ENCODE measurements at places on chromosomes 2 and 18.

GRCh38 chr2:233112329-233112728 is 52.2 kb downstream of the INPP5D start:
- no peak for DNase-seq

- DNase-seq, result no peak
Measured at GRCh38 chr18:50748243-50749229, 71.3 kb downstream of the MRO start.

DNA sequence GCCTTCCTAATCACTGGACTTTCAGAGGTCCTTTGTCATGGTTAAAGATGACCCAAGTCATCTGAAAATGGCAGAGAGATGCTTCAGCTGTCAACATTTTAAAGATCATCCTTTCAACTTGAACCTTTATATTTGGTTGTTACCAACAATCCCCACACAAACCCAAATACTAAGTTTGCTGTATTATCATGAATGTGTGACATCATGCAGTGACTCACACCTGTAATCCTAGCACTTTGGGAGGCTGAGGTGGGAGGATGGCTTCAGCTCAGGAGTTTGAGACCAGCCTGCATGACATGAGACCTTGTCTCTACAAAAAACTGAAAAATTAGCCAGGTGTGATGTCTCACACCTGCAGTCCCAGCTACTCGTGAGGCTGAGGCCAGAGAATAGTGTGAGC is 55.2 kb upstream of the NRP2 start:
- DNase-seq, result no peak

GRCh38 chr2:236633219-236633570 is 63.6 kb downstream of the ACKR3 start:
- no peak for DNase-seq

DNA sequence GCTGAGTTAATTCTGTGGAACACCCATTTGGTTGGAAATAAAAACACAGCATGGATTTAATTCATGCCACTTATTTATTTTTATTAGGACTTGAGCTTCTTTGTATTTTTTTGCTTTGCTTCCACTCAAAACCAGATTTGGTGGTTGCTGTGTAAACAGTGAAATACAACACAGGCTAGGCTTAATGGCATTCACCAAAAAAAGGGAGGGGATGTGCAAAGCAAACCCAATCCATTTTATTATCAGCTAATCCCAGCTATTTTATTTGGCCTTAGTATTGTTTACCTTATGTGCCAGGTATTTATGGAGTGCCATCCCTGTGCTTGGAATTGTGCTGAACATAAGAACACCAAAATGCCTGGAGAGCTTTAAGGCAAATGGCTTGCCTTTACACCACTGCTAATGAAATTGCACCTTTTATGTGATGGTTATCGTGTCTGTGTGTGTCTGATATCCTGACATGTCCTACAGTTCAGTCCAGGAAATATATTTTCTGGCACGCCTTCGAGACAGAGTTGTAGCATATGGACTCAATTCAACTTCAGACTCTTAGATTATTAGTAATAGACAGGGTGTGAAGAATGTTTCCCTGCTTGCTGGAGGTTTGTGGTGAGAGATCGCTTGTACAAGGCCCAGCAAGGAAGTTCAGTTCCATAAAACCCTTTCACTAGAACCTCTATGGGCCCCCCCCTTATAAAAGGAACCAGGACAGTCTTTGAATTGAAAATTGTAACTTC is 99.6 kb downstream of the PRPF40A start:
- DNase-seq, result no peak

DNA sequence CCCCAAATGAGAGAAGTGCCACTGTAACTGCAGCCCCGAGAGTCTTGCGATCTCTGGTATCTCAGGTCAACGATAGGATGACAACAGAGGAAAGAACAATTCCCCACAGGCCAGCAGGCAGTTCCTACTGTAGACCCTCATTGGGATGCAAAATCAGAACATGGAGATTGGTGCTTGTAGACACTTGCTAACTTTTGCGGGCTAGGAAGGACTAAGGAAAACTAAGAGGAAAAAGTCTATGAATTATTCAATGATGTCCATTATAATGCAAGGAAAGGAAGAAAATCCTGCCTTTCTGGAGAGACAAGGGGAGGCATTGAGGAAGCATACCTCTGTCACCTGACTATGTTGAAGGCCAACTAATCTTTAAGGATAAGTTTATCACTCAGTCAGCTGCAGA is 51.9 kb upstream of the CWC22 start:
- DNase-seq, result no peak

DNA sequence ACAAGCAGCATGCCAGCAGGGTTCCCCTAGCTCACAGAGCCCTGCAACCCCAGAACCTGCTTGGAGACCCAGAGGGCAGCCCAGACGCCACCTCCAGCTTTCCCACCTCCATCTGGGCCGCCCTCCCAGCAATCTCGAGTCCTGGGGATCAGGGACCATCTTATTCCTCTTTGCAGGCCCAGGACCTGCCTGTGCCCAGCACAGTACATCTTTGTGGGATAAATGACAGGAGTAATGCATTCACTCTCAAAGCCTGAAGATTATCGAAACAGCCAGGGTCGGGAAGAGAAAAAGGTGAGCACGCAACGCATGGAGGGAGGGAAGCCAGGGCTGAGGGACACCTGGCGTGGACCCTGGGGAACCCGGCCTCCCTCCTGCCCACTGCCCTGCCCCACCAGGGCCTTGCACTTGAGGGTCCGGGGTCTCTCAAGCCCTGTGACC is 144.1 kb downstream of the NDUFA10 start:
- DNase-seq, result no peak

DNA sequence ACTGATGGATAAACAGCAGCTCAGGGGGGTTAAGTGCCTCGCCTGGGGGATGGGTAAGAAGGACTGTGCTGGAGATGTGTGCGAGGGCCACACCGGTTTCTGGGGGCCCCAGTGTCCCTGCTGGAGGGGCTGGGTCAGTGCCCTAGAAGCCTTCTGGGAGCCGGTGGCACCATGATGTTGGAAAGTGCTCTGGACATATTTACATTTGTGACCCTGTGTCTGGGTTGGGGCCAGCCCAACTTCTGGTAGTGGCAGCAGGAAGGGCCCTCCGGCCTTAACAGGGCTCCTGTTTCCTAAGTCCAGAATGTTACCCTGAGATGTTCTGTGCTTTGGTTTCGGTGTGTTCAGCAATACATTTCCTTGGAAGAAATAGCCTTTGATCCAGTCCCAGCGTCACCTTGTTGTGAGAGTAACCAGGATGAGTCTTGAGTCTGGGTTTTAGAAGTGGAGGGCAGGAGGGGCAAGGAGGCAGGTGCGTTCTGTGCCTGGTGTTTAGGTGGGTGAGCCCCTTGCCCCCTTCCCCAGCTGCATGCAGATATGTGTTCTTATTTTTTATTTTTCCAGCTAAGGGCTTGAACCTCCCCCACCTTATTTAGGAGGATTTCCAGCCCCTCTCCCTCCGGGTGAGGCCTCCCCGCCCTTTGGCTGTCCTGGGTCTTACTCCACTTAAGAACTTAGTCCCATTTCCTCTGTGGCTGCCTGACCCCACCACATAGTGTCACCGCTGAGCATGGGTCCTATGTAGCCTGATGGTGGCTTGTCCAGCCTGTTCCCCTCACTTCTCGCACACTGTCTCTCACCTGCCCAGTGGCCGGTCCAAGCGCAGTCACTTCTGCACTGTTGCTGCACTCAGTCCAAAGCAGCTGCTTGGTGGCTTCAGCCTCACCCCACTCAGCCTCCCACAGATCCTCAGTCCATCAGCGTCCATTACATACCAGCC is 132.7 kb upstream of the HS6ST1 start:
- DNase-seq, result no peak

DNA sequence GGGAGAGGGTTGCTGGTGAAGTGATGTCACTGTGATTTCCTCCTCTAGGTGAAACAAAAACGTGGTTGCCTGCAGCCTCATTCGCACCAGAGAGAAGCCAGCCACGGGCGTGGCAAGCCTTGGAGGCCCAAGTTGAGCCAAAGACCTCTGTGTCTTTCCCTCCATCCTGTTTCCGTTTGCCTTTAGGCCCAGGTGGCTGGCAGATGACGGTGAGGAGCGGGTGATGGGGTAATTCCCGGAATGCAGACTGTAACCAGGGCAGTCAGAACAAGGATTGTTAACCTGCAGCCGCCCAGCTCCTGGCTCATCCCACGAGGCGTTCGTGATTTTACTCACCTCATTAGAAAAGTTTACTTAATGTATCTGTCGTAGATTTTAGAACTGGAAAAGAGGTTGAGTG is 14.4 kb downstream of the CTIF start:
- no peak for DNase-seq

GRCh38 chr2:40760071-40760666 is 308.3 kb upstream of the SLC8A1 start:
- no peak for DNase-seq

DNA sequence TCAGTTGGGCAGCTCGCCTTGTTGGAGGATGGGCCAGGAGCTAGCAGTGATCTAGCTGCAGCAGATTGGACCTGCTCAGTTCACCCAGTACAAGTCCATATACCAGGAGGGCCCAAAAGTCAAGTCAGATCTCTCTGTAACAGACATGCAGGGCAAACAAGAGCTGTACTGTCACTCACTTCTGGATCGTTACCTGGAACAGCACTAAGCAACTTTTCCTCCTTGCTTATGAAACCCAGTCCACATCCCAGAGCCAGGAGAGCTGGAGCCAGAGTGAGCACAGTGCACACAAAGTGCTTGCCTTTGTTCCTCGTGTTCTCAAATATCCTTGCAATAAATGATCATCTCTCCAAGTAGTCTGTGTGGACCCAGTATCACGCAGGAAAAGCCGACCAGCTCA is 244.1 kb upstream of the FOSL2 start:
- DNase-seq, result no peak

- DNase-seq, result no peak
Measured at GRCh38 chr2:100641125-100641435, 78.3 kb downstream of the PDCL3 start.

DNA sequence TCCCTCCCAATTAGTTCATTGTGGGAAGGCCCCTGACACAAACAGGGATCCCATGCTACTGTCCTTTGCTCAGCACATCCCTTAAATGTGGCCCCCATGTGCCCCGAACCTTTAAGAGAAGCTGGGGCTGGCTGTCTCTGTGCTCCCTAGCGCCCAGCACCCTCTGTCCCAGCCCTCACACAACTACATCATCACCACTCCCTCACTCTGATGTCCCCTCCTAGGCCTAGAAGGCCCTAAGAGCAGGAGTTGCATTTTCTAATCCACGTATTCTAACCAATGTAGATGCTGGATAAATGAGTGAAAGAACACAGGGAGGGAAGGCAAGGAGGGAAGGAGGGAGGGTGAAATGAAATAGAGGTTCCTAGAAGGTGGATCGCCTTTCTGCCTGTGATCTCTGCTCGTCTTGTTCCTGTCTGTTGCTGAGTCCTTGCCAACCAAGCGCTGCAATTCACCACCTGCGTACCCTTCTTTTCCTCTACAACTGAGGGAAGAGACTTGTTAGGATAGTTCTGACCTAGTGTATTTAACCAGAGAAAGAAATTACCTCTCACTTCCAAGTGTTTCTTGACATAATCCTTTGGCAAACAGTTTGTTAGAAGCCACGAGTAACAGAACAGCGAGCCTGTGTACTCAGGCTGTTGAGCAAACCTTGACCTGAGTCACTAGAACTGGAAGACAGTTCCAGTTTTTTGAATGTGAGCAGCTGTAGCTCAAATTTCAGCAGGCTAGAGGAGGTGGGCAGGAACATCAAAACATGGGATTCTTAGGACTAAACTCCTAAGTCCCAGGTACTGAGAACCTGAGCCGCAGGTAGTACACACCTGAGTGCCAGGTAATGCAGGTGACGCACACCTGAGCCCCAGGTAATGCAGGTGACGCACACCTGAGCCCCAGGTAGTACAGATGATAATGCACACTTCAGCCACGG is 181.5 kb upstream of the ID2 start:
- no peak for DNase-seq

DNA sequence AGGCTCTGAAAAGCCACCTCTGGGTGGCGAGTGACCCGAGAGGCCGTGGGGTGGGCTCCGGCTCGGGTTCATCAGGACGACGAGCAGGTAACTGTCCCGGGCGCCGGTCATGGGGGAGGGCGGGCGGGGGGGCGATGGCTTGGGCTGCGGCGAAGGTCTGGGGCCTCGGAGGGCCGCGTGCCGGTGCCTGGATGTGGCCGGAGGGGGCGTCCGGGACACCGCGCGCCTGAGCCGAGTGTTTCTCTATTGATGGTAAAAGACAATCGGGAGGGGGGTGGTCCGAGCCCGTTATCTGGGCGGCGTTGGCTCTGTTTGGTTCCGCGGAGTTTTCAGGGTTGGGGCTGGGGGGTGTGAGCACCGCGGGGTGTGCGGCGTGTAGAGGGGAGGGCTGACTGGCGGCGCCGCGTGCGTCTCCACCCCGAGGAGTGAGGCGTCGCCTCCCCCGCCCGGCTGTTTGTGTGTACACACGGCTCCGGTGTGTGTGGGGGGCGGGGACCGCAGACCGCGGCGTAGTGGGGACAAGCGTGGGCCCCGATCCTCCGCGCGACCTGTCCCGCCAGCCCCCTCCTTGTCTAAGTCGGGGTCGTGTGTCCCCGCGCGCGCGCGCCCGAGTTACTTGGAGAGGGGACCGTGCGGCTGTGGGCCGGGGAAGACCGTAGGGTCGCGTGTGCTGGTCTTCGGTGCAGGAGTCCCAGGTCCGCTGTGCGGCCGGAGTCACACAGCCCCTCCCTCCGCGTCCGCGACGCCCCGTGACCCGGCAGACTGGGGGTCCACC is 1.6 kb downstream of the CTIF start:
- DNase-seq, result peak; percentile 67

DNA sequence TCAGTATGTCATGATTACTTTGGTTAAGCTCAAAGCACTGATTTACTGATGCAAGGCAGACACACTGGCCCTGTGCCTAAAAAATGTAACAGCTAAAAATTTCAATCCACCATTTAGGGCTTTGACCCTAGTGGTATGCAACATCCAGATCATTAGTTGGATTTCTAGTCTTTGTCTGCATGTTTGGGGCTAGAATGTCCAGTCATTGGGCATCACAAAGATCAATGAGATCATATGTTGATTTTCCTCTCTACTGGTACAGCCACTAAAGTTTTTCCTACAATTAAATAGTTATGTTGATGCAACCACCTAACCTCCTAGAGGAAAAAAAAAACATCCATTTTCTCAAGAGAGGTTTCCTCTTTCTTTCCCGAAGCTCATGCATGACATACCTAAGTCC is 53.4 kb upstream of the REV1 start:
- no peak for DNase-seq

DNA sequence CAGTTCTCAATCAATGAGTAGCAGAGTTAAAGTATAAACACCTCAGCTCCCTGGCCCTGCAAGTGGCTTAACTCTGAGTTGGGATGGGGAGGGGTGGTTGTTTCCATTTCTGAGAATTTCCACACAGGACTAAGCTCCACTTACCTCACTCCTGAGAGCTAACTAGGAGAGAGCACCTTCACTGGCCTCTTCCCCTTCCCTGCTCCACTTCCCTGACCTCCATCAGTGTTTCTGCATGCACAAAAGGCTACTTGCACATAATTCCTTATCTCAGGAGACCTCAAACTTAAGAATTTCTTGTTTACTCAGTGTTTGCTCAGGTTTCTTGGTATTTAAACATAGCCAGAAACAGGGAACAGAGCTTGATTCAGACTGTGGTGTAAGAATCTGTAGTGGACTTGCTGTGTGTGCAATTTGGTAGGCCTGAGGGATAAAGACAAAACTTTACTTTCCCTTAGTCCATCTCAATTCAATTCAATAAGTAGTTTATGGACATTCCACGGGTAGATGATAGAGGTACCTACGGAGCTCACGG is 97.2 kb downstream of the PID1 start:
- DNase-seq, result no peak

- DNase-seq, result no peak
Measured at GRCh38 chr2:160381425-160381951, 112.1 kb downstream of the RBMS1 start.

Data from dorsolateral prefrontal cortex (tissue), 122 donors.